ENCODE measurements at places on chromosomes 2 and 18.

- no peak for DNase-seq
These were observed 69.0 kb downstream of the ST6GAL2 start for GRCh38 chr2:106816974-106817373.

GRCh38 chr2:240955306-240956170 is 42.9 kb upstream of the SNED1 start:
- no peak for DNase-seq

DNA sequence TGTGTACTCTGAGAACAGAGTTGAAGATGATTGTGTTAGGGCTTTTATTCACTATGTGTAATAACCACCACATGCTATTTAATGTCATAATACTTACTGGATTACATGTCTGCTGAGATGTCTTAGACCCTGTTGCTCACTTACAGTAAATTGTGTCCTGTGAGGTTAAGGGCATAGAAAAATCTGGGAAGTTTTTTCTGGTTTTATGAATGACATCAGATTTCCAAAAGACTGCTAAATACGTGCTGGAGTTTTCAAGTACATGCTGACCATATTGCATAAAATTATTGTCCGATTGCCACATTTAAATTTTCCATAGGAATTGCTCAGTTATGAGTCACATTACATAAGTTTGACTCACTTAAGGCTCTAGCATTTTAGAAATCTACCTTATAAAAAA is 96.7 kb upstream of the COL5A2 start:
- DNase-seq, result no peak

DNA sequence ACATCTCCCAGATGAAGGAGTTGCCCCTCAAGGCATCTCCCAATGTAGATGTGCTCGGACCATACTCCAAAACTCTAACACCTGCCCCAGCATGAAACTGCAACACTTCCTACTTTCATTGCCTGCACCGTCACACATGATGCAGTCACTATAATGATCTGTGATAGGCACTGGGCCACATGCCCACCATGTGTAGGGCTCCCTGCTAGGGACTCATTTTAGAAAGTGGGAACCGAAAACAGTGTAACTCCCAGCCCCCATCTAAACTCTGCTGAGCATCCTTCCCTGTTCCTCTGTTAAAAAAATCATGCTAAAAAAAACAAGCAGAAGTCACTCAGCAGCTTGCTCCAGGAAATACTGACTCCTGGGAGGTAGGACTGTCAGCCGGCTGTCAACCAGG is 496.1 kb upstream of the RAB6C start:
- no peak for DNase-seq

DNA sequence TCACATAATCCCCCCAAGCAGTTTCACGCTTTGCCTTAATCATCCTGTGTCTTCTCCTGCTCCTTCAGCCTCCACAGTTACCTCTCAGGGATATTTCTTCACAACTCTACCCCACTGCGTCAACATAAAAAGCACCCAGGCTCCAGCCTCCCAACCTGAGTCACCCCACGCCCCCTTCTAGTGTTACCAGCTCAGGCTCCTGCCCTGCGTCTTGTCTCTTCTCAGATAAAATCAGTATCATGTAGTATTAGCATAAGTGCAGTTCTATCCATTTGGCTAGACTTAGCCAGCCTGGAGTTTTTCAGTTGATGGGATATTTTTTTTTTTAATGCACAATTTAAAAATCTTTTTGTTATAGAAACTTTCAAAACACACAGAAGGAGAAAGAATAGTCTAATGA is 9.6 kb upstream of the PELI1 start:
- no peak for DNase-seq

All from cerebellar cortex (tissue), 1 donor.